ENCODE measurements at places on chromosomes 12 and 14.

DNA sequence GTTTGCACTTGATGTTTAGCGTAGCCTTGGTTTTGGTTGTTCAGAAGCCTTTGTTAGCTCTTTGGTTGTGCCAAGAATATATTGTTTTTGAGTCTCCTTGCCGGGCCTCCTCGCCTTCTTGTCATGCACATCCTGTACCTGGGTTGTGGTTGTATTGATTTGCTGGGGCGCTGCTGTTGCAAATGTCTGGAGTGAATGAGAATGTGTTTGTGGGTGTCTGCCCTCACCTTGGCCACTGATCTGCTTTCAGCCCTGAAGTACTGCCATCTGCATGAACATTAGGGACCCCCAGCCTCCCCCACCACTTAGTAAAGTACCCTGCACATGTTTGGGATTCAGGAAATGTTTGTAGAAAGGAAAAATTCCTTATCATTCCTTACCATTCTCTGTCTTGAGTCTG lies 16.5 kb downstream of the PRKCH start:
- peak; percentile 71 for DNase-seq

GRCh38 chr14:36664322-36665193 lies 2.9 kb downstream of the PAX9 start:
- DNase-seq: no peak

GRCh38 chr12:52181746-52182145 lies 10.1 kb downstream of the KRT80 start:
- no peak for DNase-seq

- DNase-seq: no peak
Measured at GRCh38 chr14:52363961-52364360, 49.8 kb downstream of the PTGER2 start.

DNA sequence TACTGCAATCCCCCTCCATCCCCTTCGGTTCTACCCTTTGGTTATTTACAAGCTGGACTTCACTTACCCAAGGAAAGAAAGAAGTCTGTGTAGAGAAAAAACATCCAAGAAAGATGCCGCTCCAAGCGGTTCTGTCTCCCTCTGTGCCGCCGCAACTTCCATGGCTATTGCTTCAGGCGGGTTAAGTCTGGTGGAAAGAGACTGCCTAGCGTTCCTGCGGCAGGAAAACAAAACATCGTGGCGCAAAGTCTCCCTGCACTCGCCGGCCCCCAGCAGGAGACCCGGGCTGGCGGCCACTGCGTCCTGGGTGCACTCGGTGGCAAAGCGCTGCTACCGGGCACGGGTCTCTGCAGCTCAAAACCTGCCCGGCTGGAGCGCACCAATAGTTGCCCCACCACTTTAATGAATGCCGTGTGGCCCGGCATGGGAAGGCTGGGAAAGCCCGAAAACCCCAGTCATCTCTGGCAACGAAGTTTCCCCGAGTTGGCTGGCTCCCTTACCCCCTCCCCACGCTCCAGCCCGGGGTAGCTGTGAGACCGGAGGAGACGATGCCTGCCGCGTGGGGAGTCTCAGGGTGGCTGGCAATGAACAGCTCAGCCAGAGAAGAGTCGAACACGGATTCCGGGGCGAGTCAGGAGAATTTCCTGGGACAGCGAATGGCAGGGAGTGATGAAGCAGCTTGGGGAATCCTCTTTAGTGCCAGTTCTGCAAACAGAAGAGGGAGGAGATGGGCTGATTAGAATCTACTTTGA lies 3.5 kb upstream of the KCNK10 start:
- DNase-seq: no peak

- no peak for DNase-seq
Measured at GRCh38 chr12:98421316-98421715, 94.1 kb upstream of the TMPO start.
